ENCODE measurements at places on chromosomes 7 and 10.

GRCh38 chr7:158318511-158318913 is 269.1 kb downstream of the PTPRN2 start:
- no peak for DNase-seq

- no peak for DNase-seq
Observed at GRCh38 chr10:132962623-132963429, 20.5 kb upstream of the CFAP46 start.

- no peak for DNase-seq
Observed at GRCh38 chr10:26481315-26481692, 43.2 kb downstream of the APBB1IP start.

DNA sequence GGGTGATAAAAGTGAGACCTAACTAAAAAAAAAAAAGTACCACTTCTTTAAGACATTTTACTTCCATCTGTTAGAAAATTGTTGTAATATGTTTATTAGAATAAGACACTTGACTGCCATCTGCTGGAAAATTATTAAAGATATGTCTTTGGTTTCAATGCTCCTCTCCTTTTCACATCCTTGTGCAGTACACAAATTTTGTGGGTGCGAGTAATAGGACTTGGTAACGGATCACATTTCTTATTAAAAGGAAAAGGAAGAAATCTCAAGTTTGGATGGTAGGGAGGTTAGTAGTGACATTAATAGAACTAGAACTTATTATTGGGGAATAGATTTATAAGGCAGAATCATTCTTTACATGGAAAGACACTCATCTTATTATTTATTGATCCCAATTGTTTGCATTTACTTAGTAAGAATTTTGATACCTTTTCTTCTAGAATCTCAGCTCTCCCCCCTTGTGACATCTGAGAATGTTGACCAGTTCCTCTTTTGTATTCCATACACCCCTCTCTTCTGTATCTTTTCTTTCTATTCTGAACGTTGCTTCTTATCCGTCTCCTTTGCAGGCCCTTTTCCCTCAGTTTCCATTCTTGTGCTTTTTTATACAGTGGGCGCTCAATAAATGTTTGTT is 43.0 kb upstream of the RPA3 start:
- DNase-seq, result no peak

GRCh38 chr10:107098326-107098725 is 66.2 kb downstream of the SORCS1 start:
- DNase-seq, result no peak

DNA sequence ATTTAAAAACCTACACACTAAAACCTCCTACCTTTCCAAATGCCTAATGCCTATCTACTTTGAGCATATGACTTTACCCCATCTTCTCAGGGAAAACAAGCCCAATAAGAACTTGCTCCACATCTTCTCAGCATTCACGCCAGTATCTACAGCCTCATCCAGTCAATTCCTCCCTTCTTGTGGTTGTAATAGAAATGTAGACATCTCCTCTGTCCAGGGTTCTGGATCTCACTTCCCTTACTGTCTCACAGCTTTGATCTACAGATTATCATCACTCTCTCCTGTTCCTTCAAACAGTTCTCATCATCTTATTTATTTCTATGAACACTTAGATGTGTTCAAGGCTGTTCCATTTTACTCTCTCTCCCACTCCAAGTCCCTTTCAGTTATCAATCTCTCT is 70.4 kb upstream of the NOBOX start:
- no peak for DNase-seq

GRCh38 chr7:138776166-138776833 is 21.5 kb upstream of the TMEM213 start:
- no peak for DNase-seq

GRCh38 chr7:138000081-138000701 is 1.7 kb downstream of the CREB3L2 start:
- DNase-seq, result no peak

- DNase-seq, result no peak
Observed at GRCh38 chr10:123463181-123463580, 203.0 kb upstream of the GPR26 start.

DNA sequence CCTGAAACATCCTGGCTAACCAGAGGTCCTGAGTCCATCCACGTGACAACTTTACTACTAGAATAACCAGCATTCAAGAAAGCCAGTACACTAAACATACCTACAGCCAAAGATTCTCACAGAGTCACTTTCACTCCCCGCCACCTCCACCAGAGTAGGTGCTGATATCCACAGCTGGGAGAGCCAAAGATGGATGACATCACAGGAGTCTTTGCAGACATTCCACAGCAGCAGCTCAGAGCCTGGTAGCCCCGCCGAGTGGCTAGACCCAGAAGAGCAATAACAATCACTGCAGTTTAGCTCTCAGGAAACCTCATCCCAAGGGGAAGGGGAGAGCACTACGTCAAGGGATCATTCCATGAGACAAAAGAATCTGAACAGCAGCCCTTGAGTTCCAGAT is 13.5 kb upstream of the ADAM22 start:
- DNase-seq, result no peak

GRCh38 chr7:43486634-43487033 is 96.3 kb upstream of the STK17A start:
- DNase-seq, result no peak

DNA sequence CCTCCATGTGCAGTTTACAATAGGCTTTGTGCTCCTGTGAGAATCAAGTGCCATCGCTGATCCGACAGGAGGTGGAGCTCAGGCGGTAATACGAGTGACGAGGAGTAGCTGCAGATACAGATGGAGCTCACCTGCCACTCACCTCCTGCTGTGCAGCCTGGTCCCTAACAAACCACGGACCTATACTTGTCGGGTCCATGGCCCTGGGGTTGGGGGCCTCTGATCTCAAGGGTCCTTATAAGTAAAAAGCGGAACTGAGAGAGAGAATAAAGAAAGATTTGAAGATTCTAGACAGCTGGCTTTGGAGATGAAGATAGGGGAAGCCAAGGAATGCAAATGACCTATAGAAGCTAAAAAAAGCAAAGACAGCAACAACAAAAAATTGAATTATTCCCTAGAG is 130.6 kb downstream of the PLXDC2 start:
- no peak for DNase-seq

- DNase-seq, result no peak
Observed at GRCh38 chr10:132850246-132850645, 64.3 kb upstream of the NKX6-2 start.

DNA sequence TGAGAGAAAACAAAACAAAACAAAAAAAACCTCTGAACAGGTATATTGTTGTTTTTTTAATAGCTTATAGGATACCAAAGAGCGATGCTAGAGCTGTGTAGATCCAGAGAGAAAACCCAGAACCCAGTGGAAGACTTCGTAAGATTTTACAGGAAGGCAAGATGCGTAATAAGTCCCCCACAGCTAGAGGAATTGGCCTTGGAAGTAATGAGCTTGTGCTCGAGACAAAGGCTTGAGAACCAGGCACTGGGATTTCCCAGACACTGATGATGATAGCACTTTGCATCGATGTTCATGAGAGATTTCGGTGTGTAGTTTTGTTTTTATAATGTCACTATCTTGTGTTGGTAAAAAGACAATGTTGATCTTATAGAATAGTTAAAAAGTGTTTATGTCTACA is 821.5 kb upstream of the IGFBP3 start:
- no peak for DNase-seq

GRCh38 chr7:45073031-45073785 is 15.6 kb downstream of the NACAD start:
- DNase-seq, result no peak

- no peak for DNase-seq
Observed at GRCh38 chr7:40474790-40475680, 340.2 kb downstream of the SUGCT start.

DNA sequence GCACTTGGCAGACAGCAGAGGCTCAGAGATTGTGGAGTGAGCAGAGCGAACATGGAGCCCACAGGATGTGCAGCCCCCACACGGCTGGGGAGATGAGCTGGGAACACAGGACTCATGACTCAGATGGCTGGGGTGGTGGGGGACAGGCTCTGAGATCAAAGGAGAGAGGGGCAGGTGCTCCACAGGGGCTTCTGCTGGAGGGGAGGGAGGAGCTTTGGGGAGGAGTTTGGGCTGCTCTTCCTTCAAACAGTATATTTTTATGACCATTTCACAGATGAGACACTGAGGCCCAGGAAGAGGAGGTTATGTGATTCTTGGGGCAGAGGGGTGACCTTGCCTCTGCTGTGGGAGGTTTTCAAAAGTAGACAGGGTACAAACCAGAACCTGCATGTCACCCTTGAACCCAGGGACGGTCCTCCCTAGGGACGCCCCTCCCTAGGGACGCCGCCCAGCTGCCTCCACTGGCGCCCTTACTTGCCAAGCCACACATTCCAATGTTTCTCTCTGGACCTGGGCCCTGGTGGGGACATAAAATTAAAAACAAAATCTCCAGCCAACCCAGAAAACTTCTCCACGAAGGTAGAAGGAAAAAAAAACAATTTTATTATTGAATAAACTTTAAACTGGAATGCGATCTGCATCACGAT is 981 bp upstream of the CRYGN start:
- no peak for DNase-seq

DNA sequence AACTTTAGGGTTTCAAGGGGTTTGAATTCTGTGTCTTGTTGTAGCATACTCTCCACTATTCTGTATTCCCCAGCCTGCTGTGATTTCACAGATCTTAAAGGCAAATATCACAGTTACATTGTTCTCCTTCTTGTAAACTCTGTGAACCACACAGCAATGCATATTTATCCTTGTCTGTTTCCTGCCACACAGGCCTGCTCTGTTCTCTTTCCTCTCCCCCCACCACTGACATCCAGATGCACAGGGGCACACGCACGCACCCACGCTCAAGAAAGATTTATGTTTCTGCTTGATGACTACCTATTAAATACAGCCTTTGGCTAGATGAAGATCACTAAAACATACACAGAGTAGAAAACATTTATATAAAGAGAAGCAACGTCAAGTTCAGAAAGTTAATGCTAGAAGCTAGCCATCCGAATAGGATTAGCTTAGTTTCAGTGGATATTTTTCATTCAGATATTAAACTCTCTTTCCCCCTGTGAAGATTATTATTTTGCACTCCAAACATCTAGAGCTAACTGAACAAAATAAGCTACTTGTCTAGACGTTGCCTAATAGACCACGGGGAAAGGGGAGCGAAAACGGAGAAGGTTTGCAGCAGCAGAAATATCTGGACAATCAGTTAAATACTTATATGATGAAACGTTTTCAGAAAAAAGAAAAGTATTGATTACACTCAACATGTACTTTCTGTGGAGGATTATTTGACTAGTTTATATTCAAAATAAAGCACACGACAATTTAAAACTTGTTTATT is 193.1 kb upstream of the SEMA3C start:
- no peak for DNase-seq

DNA sequence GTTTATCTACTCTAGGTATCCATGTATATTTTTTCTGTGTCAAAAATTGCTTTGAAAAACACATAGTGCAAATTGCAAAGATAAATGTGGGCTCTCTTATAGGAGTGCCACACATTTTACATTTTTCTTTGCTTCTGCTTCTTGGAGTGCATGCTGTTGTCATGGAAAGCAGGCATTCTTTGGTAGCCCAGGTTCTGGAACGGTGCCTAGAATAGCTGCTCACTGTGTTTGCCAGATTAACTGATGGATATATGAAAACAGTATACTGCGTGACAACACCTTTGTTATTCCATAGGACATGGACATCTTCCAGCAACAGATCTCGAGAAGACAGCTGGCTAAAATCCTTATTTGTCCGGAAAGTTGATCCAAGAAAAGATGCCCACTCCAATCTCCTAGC is 13.4 kb downstream of the NIPSNAP2 start:
- DNase-seq, result no peak

GRCh38 chr10:34231441-34232180 is 583.5 kb downstream of the PARD3 start:
- DNase-seq, result no peak

DNA sequence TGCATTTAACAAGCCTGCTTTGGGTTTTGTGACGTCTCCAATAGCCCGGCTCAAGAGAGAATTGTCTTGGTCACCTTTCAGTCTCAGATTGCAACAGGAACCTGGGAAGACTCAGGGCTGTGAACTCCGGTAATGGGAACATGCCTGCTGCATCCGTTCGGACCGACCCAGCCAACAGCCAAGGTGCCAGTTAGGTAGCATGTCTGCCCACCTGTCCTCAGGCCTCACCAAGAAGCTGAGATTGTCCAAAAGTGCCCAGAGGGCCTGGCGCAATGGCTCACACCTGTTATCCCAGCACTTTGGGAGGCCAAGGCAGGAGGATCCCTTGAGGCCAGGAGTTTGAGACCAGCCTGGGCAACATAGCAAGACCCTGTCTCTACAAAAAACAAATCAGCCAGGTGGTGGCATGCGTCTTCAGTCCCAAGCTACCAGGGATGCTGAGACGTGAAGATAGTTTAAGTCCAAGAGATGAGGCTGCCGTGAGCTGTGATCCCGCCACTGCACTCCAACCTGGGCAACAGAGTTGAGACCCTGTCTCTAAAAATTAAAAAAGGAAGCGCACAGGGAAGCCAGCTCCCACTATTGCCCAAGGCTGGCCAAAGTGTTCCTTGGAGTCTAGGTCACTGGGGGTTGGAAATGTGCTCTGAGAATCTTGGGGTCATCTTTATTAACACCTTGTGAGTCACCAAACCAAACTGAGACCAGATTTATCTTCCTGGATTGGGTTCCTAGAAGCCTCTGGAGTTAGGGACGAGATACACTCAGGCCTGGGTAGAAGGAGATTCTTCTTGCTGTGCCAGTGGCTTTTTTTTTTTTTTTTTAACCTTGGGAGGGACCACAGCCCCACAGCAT is 26.9 kb downstream of the BAG3 start:
- no peak for DNase-seq

- no peak for DNase-seq
Observed at GRCh38 chr7:157519246-157519645, 182.4 kb downstream of the DNAJB6 start.

- no peak for DNase-seq
Observed at GRCh38 chr7:3270362-3270761, 30.7 kb upstream of the SDK1 start.

- no peak for DNase-seq
Observed at GRCh38 chr7:46156086-46156485, 235.0 kb upstream of the IGFBP3 start.

GRCh38 chr7:139321071-139321745 is 19.9 kb upstream of the FMC1 start:
- no peak for DNase-seq

DNA sequence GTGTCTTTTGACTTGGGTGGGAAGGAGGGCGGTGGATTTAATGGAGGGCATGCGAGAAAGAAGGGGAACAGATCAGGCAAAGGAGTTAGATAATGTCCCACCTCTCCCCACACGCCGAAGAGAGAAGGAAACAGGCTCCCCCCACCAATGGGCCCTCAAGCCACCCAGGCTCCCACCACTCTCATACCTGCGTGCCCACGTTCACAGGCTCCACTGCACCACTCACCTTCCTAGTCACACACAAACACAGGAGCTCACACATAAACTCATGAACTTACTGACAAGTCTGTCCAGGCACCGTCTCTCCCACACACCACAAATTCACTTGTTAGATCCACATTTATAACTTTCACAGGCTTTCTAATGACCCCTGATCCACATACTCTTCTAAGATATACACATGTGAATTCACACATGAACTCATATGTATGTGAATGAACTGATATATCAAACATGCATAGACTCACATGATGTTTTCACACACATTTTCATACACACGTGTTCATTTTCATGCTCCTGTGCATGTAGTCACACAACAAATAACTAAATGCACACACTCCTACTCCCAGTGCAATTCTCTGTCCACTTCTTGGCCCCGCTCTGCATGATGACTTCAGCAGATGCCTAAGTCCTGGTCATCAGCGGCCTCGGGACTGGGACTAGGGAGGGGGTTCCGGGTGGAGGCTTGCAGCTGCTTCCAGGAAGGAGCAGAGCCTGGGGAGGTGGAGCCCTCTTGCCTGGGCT is 1.5 kb downstream of the LZTS2 start:
- no peak for DNase-seq

Measured in stimulated activated CD4-positive, alpha-beta T cell treated with anti-CD3 and anti-CD28 coated beads, Interleukin-1b, Interleukin-23, amount 100 ng/mL, for 48 hours (primary cell).